ENCODE measurements at places on chromosomes 4 and X.

DNA sequence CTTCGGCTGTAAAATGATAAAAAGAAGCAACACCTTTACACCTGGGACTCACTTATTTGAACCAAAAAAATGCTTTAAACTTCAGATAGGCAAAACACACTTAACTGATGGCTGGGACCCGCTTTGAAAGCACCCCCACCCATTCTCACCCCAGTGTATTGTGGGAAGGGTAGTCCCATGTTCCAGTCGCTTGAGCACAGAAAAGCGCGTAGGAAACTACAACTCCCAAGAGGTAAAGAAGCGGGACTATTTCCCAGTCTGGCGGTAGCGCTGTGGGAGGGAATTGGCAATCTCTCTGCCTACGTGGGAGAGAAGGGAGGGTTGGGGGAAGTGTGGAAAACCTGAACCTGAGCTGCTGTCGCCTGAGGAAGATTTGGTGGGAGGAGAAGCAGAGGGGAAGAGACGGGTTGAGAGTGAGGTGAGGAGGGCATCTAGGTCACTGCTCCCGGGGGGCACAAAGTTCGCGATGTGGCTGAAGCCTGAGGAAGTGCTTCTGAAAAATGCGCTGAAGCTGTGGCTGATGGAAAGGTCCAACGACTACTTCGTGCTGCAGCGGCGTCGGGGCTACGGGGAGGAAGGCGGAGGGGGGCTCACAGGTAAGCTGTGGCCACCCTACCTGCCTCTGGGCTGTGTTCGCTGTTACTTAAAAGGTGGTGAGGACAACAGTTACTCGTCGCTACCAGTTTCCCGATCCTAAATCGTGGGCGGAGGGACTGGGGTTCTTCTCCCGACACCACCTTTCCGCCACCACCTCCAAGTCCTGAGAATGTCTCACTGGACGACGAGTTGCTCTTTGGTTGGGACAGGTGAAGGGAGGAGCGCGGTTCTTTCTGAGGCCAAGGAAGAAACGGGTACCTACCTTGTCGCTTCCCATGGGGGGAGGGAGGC, at the start of gene TBC1D8B:
TBC1D8B (plus strand) TSS at position 286 of the 888 bp plus-strand sequence; CDS start at position 467, 181 bp downstream.
- DNase-seq: peak; percentile 94

GRCh38 chr4:168723569-168723968, 226.7 kb downstream of the PALLD start:
- DNase-seq: no peak

GRCh38 chr4:176217510-176217909, 22.1 kb upstream of the SPATA4 start:
- DNase-seq: no peak

- no peak for DNase-seq
These were observed 743.5 kb downstream of the ARAP2 start for GRCh38 chr4:35500812-35501211.

GRCh38 chrX:20382518-20383297, 116.0 kb upstream of the RPS6KA3 start:
- peak; percentile 50 for DNase-seq

DNA sequence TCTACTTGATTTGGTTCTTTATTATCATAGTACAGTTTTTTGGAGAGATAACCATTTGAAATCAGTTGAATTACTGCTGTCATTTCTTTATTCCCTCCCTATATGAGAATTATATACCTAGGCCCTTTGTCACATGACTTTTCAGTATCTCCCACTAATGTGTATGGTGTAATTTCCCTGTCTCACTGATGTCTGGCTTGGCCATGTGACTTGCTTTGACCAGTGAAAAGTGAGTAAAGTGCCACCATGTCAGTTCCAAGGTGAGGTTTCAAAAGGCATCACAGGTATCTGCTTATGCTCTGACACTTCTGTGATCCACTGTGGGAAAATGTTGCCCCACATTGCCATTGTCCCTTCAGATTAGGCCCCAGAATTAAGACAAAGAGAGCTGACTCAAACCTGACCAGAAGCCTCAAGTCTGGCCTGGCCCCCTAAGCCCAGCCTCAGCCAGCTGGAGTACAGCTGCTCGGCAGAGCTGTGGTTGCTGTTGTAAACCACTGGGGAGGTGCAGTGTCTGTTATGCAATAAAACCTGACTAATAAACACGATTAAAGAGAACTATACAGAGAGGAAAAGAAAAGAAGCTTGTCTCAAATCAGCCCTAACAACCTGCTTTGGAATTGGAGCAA, 27.5 kb downstream of the SETD7 start:
- DNase-seq: peak; percentile 71

DNA sequence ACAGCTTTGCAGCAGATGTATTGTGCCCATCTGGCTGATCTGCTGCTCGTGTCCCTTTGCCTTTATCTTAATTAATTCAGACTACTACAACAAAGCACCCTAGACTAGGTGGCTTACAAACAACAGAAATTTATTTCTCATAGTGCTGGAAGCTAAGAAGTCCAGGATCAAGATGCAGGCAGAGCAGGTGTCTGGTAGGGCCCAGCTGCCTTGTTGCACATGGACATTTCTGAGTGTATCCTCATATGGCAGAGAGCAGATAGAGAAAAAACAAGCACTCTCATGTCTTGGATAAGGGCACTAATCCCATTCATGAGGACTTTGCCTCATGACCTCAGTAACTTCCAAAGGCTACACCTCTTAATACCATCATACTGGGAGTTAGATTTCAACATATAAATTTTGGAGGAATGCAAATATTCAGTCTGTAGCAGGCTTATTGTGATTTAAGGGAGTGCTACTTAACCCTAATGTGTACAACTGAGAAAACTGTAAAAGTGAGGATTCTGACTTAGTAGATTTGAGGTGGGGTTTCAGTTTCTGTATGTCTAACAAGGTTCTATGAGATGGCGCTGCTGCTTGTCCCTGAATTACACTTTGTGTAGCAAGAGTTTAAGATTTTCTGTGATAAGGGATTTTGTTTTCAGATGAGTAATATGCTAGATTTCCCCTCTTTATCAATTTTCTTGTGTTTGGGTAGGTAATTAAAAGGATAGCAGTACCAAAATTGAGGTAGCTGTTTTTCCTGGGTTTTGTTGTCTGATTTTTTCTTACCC, 473.2 kb upstream of the TECRL start:
- no peak for DNase-seq

GRCh38 chr4:168674077-168674747, 177.4 kb downstream of the PALLD start:
- no peak for DNase-seq

DNA sequence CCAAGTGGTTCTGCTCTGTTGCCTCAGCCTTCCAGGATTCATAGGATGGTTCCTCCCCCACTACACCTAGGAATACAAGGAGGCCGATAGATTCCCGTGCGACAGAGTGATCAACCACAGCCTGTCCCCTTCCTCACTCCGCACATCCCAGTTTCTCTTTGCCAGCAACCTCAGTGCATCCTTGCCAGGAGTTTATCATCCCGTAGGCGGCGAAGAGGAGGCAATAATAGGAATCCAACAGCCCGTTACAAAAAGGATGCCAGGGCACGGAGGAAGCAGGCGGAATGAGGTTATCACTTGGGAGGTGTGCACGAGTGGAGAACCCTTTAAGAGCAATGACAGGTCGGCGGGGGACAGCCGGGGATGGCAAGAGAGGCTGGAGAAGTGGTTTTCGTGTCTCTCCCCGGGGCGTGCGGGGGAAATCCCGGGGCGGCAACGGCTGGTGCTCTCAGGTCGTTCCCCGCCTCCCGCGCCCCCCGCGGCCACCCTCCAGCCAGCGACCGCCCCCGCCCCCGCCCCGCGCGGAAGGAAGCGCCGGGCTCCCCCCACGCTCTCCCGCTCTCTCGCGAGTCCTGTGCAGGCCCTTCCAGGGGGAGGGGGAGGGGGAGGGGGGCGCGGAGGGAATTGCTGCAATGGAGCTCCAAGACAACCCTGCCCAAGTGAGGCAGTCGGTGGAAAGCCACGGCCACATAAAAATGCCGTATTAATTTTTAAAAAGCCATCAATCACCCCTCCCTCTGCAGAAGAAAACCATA, 1.6 kb downstream of the PPP3CA start:
- peak; percentile 52 for DNase-seq

- DNase-seq: no peak
These were observed 113.9 kb downstream of the GRIA3 start for GRCh38 chrX:123298026-123298425.

- peak; percentile 66 for DNase-seq
These were observed 58.0 kb downstream of the VGLL1 start for GRCh38 chrX:136589966-136590365.

DNA sequence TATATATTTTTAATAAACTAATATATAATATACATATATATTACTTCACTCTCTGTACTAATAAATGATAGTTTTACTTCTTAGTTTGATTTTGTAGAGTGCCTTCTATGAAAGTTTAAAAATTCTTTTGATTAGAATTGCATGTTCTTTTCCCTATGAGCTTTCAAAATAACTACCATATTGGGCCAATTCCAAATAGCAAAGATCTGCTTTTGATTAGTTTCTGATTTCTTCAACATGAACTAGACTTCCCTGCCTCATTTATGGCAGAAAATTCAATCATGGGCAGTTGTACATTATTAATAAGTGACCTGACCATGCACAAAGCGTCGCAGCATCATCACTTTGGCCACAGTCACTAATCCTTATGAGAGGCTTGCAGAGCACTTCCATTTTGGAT, 48.9 kb upstream of the TEX13A start:
- DNase-seq: no peak

- DNase-seq: peak; percentile 5
These were observed 639.0 kb downstream of the CENPC start for GRCh38 chr4:66906314-66906713.

GRCh38 chr4:154781983-154782293, 866 bp downstream of the RBM46 start:
- no peak for DNase-seq

GRCh38 chr4:109395694-109396093, 37.9 kb upstream of the SEC24B start:
- no peak for DNase-seq

GRCh38 chr4:3280466-3280865, 12.4 kb upstream of the RGS12 start:
- DNase-seq: no peak

DNA sequence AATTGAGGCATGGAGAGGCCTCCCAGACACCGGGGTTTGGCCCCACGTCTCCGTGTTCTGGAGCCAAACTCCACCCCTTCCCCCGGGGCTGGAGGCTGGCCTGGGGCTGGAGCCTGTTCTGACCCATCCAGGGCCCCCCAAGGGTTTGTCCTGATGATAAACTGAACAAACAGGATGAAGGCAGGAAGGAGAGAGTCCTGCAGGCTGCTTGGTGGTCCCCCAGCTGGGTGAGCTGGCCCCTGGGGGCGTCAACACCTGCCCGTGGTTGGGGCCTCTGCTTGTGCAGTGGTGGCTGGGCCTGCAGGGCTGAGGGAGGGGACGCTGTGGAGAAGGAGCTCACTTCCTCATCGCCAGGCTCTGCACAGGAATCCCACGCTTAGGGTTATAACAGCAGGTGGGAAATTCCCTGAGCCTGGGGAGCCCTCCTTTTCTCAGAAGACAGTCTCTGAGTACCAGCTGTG, 2.3 kb downstream of the SH3TC1 start:
- no peak for DNase-seq

DNA sequence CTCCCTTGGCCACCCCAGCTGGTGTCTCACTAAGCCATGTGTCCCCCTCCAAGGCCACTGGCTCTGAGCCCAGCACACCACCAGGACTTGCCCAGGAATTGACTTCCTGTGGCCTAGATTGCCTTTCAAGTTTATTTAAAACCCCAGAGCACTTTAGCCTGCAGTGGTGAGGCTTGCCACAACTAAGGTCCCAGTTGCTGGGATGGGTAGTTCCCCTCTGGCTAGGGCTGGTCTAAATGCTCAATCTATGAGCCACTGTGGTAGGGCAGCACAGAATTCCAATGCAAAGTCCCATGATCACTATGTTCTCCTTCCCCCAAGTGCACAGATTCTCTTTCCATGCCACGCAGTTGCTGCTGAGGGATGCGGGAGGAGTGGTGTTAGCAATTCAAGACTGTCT, 61.1 kb upstream of the HCCS start:
- no peak for DNase-seq

DNA sequence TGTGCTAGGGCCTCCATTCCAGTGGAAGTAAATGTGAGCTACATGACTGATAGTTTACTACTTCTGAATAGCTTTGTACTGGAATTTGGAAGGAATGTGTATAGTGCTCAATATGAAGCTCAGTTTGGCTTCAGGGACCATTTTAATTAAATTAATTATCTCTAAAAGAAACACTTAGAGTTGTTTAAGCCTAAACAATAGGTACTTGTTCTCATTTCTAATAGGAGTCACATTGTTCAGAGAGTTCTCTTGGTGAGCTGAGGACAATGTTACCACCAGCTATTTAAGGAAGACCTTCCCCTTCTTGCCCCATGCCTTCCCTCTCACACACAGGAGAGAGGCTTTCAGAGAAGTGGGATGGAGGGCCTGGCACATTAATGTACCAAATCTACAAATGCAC, 78.3 kb downstream of the CHIC2 start:
- DNase-seq: no peak

- peak; percentile 17 for DNase-seq
These were observed 425.7 kb downstream of the PABPC4L start for GRCh38 chr4:133775881-133776280.

- no peak for DNase-seq
These were observed 1.2 kb upstream of the PLAC8 start for GRCh38 chr4:83115656-83116285.

GRCh38 chr4:38204339-38205035, 244.3 kb downstream of the PTTG2 start:
- DNase-seq: no peak

DNA sequence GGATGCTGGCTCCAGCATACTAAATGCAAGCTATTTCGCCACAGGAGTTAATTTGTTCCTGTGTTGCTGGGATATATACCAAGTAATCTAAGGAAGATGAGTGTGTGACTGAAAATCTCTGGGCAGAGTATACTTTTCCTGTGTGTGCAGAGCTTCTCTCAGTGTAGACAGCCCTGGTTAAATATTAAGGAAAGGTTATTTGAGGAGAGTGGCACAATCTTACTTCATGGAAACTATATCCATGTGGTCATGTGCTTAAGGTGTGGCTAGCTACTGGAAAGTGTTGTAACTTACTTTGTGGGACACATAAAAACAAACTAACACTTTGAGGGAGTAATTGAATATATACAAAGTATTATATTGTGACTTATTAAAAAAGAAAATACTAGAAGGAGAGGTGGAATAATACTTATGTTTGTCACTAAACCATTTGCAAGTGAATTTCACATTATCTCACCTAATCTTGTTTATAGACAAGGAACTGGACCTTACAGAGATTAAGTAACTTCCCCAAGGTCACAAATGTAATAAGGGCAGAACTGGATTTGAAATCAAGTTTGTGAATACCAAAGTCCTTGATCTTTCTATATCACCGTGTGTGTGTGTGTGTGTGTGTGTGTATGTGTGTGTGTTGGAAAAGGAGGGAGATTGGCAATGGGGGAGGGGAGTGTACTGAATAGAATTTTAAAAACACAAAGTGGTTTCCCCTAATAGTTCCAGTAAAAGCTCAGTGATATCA, 408.2 kb upstream of the NR3C2 start:
- no peak for DNase-seq

GRCh38 chr4:165458471-165458870, 79.7 kb downstream of the CPE start:
- no peak for DNase-seq

GRCh38 chr4:128880662-128881061, 71.2 kb downstream of the JADE1 start:
- peak; percentile 49 for DNase-seq

GRCh38 chrX:152936306-152936705, 38.4 kb downstream of the ZNF185 start:
- no peak for DNase-seq

Data from MCF 10A (cell line).